NCI-H1436 (cell line): ENCODE measurements at places on chromosomes 5 and 9.
A peak's percentile ranks its signal among the peaks of the same experiment; 100 is the strongest.

DNA sequence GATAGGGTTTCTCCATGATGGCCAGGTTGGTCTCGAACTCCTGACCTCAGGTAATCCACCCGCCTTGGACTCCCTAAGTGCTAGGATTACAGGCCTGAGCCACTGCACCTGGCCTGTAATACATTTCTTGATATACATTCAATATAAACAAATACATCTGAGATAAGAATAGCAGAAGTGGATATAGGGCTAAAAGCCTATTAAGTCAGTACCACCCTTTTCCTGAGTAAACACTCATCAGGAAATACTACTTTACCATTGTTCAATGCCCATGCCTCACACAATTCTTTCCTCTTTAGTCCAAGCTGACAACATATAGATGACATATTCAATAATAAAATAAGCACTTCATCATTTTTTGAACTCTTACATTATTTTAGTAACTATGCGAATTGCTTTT lies 64.8 kb downstream of the MRPS27 start:
- DNase-seq, result no peak

DNA sequence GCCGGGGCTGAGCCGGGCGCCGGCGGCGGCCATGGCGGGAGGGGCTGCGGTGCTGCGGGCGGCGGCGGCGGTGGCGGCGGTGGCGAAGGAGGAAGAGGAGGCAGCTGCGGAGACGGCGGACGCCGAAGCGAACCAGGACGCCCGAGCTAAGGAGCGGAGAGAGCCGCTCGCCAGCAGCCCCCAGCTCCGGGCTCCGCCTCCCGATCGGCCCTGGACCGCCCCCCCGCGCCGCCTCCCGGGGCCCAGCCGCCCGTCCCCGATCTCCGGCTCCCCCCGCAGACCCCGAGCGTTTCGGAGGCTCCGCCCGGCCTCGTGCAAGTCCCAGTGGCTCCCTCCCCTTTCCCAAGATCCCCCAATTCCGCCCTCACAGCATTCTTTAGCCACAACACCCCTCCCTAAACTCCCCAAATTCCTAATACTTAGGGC lies at the start of gene ASTN2:
TSS of gene ASTN2 (minus strand) at position 152 of the 426 bp plus-strand sequence. CDS start at position 33, 119 bp downstream.
- DNase-seq, result no peak

DNA sequence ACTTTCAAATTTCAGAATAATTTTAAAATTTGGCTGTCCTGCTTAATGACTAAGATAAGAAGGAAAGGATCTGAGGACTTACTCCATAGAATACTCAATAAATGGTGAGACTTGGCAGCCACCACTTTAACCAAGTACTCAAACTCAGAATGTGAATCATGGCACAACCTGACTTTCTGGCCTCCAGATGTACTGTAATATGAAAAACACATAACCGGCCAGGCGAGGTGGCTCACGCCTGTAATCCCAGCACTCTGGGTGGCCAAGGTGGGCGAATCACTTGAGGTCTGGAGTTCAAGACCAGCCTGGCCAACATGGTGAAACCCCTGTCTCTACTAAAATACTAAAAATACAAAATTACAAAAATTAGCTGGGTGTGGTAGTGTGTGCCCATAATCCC lies 10.0 kb upstream of the MARCHF6 start:
- no peak for DNase-seq

DNA sequence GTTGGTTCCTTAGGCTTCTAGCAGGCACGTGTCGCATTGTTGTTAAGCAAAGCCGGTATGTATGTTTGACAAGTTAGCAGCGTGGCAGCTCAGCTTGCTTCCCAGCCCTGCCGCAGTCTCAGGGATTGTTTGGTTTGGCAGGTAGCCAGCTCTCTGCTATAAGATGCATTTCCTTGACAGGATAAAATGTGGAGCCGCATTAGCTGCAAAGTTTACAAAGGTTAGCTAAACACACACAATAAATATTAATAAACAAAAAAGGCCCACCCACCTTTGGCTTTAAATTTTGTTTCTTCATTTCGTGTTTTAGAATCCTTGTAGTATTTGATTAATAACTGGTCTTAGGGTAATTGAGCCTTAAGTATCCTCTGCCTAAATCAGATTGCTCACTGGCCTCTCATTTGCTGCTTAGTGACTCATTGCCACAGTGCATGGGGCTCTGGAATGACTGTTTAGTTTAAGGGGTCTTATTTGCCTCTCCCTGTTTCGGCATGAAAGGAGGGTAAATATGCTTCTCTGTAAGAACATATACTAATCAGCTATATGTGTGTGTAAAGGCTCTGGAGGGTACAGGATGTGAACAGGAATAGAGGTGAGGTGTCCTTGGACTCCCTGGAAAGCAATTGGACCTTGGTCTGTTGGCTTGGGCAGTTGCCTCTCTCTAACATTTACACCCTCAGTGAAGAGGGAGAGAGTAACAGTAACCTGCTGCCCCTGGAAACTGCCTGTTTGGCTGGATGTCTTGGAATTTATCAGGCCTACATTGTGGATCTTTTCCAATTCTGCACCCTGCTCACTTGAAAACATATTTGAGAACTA lies 122.0 kb downstream of the GDNF start:
- peak; percentile 58 for DNase-seq

GRCh38 chr5:31211098-31211497 lies 17.6 kb downstream of the CDH6 start:
- no peak for DNase-seq

- DNase-seq, result no peak
Measured at GRCh38 chr5:126004636-126005035, 418.6 kb upstream of the GRAMD2B start.

- DNase-seq, result no peak
Measured at GRCh38 chr5:135225856-135226560, 173.0 kb downstream of the MACROH2A1 start.

DNA sequence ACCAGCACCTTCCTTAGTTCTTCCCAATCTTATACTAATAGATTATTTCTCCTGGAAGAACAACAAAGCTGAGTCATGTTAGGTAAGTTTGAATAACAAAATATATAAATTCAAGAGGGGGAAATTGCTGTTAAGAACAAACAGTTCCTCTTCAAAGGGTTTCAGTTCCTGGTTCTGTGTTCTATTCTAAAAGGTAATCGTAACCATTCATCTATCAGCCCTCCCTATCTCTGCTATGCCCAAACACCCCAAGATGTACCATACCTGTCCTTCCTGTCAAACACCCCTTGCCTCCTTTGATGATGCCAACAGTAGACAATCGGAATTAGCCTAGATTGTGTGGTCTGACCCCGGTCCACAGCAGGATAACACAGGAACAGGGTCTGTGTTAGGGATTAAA lies 4.2 kb upstream of the RNF180 start:
- no peak for DNase-seq

- no peak for DNase-seq
Measured at GRCh38 chr9:88438811-88439210, 50.6 kb downstream of the SPIN1 start.

- DNase-seq, result no peak
Measured at GRCh38 chr5:119274030-119274766, 81.6 kb upstream of the TNFAIP8 start.

DNA sequence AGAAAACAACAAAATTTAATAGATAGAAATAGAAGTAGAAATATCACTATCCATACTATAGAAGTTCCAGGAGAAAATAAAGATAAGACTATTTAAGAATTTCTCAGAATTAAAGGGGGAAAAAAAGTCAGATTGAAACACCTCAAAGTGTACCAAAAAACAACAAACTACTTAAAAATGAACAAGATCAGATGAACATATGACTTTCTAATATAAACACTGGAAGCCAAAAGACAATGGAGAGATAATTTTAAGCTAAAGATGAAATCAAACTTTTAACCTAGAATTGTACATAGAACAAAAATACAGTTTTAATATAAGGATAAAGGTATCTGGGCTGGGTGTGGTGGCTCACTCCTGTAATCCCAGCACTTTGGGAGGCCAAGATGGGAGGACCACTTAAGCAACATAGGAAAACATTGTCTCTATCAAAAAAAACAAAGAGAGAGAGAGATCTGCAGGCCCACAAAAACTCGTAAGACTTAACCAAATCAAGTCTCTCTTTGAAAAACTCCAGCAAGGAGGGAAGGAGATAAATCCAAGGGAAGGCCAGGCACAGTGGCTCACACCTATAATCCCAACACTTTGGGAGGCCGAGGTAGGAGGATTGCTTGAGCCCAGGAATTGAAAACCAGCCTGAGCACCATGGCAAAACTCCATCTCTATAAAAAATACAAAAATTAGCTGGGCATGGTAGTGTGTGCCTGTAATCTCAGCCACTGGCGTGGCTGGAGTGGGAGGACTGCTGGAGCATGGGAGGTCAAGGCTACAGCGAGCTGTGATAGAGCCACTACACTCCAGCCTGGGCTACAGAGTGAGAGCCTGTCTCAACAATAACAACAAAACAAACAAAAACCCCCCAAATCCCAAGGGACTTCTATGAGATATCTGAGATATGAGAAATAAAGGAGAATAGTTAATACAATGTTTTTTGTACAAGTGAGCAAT lies 32.4 kb downstream of the ABHD17B start:
- DNase-seq, result no peak

- no peak for DNase-seq
Measured at GRCh38 chr5:169242849-169243186, 58.1 kb downstream of the SLIT3 start.

- no peak for DNase-seq
Measured at GRCh38 chr9:98406469-98406868, 151.0 kb upstream of the TBC1D2 start.

DNA sequence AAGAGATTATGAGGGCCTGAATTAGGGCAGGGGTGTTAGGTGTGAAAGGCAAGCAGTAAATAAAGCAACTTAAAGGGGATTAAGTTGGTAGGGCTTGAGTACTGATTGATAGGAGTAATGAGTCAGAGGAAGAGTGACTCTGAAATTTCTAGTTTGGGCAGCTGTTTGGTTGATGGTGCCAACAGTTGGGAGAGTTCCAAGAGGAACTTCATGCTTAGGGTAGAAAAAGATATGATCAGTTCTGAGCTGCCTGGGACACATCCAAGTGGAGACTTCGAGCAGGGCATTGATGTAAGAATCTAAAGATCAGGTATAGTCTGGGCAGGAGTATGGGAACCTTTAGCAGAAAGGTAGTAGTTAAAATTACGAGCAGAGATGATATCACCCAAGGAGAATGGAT lies 10.2 kb downstream of the MAMDC2 start:
- DNase-seq, result no peak

- no peak for DNase-seq
Measured at GRCh38 chr9:96556701-96557461, 62.8 kb downstream of the CDC14B start.

GRCh38 chr5:132746592-132746953 lies 653 bp upstream of the CCNI2 start:
- no peak for DNase-seq

- DNase-seq, result no peak
Measured at GRCh38 chr5:170219615-170220014, 13.2 kb upstream of the C5orf58 start.

DNA sequence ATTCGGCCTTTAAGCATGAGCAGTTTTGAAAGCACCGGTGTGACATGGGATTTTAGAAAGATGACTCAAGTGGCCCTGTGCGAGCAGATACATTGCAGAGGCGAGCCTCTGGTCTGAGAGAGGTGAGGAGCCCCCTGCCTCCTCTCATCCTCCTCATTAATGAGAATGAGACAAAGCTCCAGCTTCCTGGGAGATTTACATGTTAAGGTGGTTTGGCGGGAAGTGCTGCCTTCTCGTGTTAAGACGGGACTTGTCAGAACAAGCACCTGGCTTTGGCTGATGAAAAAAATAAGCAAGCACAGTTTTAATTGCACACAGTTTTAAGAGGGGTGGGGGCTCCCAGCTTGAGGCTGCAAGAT lies 68.1 kb downstream of the ACTL7B start:
- DNase-seq, result peak; percentile 5

GRCh38 chr9:106596984-106597383 lies 266.0 kb upstream of the ZNF462 start:
- no peak for DNase-seq

DNA sequence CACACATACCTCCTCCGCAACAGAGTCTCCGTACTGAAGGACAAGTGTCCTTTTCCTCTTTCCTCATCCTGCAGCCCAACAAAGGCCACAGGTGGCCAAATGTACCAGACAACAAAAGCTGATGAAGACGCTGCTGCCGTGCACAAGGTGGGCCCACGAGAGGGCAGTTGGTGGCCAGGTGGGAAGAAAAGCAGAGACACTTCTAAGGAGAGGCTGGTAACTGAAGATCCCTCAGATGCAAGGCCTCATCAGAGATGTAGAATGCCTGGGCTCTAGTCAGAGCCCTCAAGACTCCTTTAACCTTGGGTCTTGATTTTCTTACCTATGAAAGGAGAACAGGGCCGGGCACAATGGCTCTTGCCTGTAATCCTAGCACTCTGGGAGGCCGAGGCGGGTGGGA lies 75.7 kb downstream of the NRG2 start:
- no peak for DNase-seq

DNA sequence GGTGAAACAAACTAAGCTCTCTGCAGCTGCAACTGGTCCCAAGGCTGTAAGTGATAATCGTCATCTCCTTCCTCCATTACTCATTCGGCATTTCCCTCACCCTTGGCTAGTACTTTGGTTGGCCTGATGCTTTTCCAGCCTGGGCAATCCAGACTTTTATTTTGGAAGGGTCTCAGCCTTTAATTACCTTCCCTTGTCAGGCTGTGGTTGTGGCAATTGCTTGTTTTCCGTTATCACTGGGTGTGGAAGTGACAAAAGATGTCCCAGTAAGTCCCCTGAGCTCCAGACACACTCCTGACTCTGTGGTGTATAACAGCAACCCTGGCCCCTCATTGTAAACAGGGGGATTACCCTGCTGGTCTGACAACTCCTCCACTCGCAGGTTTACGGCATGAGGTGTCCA lies 6.3 kb upstream of the FAF2 start:
- DNase-seq, result no peak

DNA sequence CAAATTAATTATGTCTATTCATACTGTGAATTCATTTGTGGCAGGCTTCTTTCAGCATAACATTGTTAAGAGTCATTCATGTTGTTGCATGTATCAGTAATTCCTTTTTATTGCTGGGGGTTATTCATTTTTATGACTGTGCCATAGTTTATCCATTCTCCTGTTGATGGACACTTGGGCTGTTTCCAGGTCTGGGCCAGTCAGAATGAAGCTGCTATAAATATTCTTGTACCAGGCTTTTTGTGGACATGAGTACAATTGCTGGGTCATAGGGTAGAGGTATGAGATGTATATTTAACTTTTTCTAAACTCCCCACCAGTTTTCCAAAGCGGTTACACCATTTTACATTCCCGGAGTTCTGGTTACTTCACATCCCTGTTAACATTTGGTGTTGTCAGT lies 13.6 kb downstream of the PRPF4 start:
- DNase-seq, result no peak

- no peak for DNase-seq
Measured at GRCh38 chr5:4023091-4023752, 427.6 kb downstream of the IRX1 start.
